ENCODE measurements at places on chromosomes 2 and 18. TPM values are rescaled to one million over a fixed set of nuclear protein-coding genes. Genes with fewer than 3 reads are reported as not detected.

- no peak for DNase-seq
These were observed 142.3 kb upstream of the BOD1L2 start for GRCh38 chr18:57004366-57005121.

GRCh38 chr2:106970471-106971261 lies 84.7 kb upstream of the ST6GAL2 start:
- no peak for DNase-seq

GRCh38 chr18:66638856-66639629 lies 35.2 kb upstream of the CDH19 start:
- no peak for DNase-seq

DNA sequence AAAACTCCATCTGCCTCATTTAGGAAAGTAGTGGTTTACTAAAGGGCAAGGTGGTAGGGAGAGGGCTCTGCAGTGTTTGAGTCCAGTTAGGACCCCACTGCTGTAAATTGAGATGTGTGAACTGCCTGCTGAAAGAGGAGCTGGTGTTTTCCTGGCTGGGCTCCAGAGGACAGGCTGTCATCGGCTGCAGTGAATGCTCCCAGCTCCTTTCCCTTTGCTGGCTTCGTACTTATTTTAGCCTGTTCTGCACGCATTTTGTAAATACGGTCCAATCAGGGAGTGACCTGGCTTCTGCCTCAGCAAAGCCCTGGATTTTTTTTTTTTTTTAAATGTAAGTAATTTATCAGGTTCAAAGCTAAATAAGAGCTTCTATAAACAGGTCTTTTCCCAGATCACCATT lies 37.5 kb downstream of the SLC4A3 start:
- peak; percentile 76 for DNase-seq

- DNase-seq = no peak
These were observed 10.6 kb downstream of the CFLAR start for GRCh38 chr2:201126308-201127151.

The TMEM200C gene
- total RNA-seq = 0.66 TPM

The CRYBA2 gene
- not detected for total RNA-seq
